Upper lobe of left lung (tissue), 6 donors: ENCODE measurements at places on chromosomes 16 and 17. TPM values are rescaled to one million over a fixed set of nuclear protein-coding genes. Genes with fewer than 3 reads are reported as not detected.
A peak's percentile ranks its signal among the peaks of the same experiment; 100 is the strongest.

The DPEP2 gene
- total RNA-seq: 21.7 TPM

The HEATR3 gene
- total RNA-seq: 27.2 TPM

The TBC1D28 gene
- not detected for total RNA-seq

The FXR2 gene
- total RNA-seq: 46.1 TPM

DNA sequence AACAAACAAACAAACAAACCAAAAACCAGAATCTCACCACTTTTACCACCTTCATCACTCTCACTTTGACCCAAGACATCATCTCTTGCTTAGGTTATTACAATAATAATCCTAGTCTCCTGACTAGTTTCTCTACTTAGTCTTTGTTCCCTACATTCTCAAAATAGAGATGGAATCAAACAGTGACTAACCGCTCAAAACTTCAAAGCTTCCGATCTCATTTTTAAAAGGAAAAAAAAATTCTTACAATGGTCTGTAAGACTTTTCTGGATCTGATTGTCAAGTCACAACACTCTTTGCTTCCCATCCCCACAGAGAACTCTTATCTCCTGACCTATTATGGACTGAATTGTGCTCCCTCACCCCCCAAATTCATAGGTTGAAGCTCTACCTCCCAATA, 60.9 kb downstream of the SPAG9 start:
- no peak for DNase-seq

DNA sequence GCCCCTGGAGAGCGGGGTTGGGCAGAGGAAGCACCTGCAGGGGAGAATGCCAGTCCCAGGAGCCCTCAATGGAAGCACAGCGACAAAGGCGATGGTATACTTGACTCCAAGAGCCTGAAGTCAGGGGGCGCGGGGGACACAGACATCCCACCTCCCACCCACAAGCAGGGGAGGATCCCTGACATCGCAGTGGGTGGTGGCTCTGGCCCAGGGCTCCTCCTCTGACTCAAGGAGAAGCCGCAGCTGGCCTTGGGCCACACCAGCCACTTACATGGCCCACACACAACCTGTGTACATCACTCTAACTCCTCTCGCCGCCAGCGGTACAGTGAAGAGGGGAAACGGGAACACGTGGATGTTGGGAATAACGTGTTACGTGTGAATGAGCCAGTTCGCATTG, 44.3 kb downstream of the FZD2 start:
- peak; percentile 67 for DNase-seq

DNA sequence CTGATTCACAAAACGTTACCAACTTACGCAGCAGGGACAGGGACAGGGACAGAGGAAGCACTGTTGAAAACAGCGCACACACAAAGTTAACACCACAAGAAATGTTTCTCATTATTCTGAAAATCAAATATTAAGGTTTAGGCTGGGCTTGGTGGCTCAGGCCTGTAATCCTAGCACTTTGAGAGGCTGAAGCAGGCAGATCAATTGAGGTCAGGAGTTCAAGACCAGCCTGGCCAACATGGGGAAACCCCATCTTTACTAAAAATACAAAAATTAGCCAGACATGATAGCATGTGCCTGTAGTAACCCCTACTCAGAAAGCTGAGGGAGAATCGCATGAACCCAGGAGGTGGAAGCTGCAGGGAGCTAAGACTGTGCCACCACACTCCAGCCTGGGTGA, 4.2 kb downstream of the CYTH1 start:
- no peak for DNase-seq

DNA sequence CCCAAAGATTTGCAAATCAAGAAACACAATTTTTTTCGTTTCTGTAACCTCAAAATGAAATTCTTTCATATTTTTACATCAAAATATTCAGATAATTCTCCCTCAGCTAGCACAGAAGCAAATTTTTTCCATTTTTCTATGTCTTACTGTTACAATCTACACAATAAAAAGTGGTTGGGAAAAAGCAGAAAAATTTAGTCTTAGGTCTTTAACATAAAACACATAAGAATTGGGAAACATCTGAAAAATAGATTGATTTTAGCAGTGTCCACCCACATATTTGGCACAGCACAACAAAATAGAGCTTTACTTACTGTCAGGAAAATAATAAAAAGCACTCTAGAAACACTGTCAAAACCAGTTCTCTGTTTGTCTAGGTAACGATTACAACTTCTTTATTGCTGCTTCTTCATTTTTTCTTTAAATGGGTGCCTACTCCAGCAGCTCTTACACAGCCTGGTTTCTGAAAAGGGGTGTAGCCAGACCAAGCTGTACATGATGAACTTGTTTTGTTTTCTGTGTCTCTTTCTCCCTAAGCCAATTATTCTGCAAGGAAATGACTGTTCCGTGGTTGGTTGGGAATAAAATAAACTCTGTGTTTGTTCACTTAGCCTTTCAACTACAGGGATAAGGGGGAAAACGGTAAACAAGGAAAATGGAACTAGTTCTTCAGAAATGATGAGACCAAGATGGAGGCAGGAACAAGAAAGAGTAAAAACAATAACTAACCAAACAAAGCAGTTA, at the start of gene ABCA6:
ABCA6 (minus strand) TSS at position 465 of the 744 bp plus-strand sequence. CDS start 1,192 bp downstream, outside the sequence.
- DNase-seq: no peak

GRCh38 chr17:28954886-28955285, 3.6 kb upstream of the PHF12 start:
- no peak for DNase-seq

- DNase-seq: no peak
These were observed 161.7 kb upstream of the CDH5 start for GRCh38 chr16:66204756-66205155.

DNA sequence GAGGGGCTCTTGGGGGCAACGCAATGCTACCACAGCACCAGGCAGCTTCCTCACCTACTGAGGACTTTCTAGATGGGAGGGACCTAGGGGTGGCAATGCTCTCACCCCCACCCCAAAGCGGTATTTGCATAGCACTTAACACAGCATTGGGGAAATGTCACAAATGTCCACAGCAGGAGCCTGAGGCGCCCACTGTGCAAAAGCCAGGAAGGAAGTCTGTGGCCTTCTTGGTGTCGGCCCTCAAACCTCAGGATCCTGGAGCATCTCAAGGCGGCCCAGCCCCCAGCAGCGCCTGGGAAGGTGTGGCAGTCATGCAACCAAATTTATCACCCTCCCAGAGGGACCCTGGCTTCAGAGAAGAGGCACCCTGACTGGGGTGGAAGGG, 45.3 kb downstream of the WNT3 start:
- peak; percentile 19 for DNase-seq

GRCh38 chr16:24683847-24684493, 45.5 kb upstream of the TNRC6A start:
- no peak for DNase-seq
